T-cell (primary cell): ENCODE measurements at places on chromosomes 13 and 19.

DNA sequence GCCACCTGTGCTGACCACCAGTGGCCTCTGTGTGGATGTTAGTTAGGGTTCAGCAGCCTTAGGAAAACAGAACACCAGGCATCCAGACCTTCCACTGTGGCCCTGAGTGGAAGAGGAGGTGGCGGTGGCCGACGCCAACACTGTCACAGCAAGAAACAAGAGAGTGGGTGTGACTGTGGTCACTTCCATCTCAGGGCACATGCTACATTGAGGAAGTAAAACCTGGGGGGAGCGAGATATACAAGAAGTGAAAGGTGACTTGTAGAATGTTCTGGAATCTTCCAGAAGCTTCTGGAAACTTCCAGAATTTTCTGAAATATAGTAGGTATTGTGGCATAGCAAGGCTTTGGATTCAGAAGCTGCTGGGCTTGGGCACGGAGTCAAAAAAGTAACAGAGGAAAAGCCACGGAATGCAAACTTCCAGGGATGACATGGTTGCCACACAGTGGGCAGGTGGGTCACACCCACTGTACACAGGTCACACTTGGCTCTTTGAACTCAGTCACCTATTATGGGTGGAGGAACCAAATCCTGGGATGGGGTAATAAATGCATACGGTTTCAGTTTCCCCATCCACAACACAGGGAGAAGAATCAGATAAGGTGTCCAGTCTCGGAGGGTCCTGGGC, 24.3 kb downstream of the GNG7 start:
- no peak for DNase-seq

DNA sequence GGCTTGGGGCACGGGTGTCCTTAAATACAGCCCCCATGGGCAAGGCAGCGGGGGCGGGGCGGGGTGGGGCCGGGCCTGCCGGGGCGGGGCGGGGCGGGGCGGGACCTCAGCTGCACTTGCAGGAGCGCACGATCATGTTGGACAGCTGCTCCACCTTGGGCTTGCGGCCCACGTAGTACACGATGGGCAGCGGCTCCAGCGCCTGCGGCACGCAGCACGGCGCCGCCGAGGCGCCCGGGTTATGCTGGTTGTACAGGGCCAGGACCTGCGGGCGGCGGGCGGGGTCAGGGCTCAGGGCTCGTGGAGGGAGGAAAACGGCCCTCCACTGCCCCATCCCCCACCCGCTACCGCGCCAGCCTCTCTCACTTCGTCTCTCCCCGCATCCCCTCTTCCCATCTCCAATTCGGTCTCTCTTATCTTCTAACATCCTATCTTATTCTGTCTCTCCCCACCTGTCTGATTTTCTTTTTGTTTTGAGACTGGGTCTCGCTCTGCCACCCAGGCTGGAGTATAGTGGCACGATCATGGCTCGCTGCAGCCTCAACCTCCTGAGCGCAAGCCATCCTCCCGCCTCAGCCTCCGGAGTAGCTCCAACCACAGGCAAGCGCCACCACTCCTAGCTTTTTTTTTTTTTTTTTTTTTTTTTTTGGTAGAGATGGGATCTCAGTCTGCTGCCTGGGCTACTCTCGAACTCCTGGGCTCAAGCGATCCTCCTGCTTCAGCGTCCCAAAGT, 21.1 kb downstream of the CCDC97 start:
- no peak for DNase-seq

GRCh38 chr13:114130131-114130836, 2.1 kb downstream of the RASA3 start:
- DNase-seq = no peak

GRCh38 chr19:46391296-46392251, 21.8 kb downstream of the CCDC8 start:
- DNase-seq = no peak

DNA sequence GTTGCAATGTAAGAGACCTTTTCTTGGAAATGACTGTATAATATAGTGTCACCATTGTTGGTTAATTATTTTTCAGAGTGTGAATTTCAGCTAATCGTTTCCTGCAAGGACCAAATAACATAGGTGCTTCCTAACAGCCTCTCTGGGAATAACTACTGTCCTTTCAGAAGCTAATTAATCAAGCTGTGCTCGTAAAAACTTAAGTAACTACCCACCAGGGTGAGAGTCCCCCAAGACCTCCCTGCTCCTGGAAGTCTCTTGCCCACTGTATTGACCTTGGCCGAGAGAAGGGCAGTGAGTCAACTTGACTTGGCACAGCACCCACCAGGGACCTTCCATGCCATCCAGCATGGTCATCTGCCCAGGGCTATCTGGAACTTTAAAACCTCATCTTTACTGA, 50.3 kb downstream of the UQCRFS1 start:
- DNase-seq = no peak

- DNase-seq = no peak
Measured at GRCh38 chr19:29664753-29665214, 477 bp upstream of the PLEKHF1 start.

GRCh38 chr13:103948426-103948825, 882.2 kb upstream of the SLC10A2 start:
- DNase-seq = no peak

- DNase-seq = no peak
Measured at GRCh38 chr13:40236566-40237168, 429.8 kb downstream of the FOXO1 start.

DNA sequence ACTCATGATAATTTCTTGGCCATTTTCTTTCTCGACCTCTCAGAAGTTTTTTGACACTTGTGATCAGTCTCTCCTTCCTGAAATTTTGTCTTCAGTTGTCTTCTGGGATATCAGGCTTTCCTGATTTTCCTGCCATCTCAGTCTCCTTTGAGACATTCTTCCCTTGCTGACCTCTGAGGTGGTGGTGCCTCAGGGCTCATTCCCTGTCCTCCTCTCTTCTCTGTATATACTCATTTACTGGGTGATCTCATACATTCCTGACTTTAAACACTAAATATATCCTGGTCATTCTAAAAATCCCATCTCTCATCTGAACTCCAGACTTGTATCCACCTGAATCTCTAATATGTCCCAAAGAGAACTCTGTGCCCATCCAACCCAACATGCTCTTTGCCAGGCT, 31.3 kb upstream of the STARD13 start:
- DNase-seq = no peak

DNA sequence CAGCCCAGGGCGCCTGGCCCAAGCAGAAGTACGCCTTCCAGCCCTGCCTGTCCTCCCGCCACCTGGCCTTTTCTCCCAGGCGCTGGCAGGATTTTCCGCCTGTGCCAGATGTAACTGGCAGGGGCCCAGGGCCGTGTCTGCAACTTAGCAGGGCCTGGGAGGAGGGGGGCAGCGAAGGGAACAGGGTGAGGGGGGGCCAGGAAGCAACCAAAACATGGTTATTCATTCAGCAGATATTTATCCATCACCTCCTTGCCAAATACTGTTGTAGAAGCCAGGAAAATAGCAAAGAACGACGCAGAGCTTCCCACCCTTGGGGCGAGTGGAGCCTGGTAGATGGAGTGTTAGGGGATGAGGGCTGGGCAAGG, 5.6 kb downstream of the TLE6 start:
- DNase-seq = no peak

- DNase-seq = no peak
Measured at GRCh38 chr13:36357231-36357630, 11.0 kb upstream of the SPART start.

DNA sequence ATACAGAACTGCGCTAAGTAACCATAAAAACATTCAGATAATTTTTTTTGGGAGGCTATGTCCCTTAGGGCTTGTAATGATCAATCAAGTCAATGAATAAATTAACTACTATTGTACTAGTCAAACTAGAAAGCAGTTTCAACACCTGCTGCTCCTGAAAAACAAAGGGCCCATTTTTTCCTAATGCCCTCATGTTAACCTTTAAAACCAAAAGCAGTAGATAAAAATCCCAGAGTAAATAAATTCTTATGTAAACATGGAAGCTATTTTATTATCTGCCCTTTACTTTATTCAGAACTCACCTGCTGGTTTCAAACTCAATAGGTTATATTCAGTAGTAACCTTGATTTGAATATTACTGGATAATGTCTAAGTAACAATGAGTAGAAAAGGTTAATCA, 159.5 kb upstream of the STARD13 start:
- DNase-seq = no peak

- DNase-seq = no peak
Measured at GRCh38 chr13:104114101-104114500, 1047.9 kb upstream of the SLC10A2 start.

- no peak for DNase-seq
Measured at GRCh38 chr13:87128036-87128435, 543.1 kb upstream of the SLITRK5 start.

DNA sequence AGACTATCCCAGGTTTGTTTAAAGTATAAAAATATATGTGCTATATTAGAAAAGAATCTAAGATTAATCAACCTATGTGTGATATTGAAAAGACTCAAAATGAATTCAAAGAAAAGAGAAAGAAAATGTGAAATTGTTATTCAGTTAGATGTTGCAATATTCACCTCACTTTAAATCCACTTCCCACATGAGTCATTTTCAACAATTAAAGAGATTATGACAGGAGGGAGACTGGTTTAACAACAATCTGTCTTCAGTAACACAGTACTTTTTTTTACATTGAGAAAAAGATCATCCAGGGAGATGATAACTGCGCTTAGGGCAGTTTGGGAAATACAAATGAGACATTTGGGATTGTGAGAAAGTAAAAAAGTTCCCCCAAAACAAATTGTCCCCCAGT, 1246.2 kb downstream of the SLITRK1 start:
- DNase-seq = no peak

GRCh38 chr13:25181597-25181996, 9.5 kb upstream of the AMER2 start:
- DNase-seq = no peak

- no peak for DNase-seq
Measured at GRCh38 chr13:32075170-32075851, 43.7 kb downstream of the FRY start.

- DNase-seq = no peak
Measured at GRCh38 chr13:97621631-97622030, 187.7 kb downstream of the RAP2A start.

DNA sequence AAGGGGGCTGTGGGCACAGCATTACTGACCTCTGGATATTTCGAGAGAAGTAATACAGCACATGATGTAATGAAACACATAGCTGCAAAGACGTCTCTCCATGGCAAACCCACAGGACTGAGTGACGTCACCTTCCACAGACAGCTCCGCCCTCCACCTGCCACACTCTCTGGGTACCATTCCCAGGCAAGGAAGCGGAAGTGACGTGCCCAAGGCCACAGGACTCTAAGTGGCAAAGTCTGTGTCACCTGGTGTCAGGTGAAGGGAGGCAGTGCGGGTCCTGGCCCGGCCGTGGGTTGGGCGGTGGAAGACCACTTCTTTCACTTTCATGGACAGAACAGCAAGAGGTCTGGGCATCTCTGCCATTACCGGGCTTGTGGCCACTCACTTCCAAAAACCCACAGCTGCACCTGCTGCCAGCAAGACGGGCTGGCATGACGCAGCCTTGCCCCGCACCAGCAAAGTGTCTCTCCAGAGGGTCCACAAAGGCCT, 6.8 kb upstream of the ADPRHL1 start:
- DNase-seq = no peak

DNA sequence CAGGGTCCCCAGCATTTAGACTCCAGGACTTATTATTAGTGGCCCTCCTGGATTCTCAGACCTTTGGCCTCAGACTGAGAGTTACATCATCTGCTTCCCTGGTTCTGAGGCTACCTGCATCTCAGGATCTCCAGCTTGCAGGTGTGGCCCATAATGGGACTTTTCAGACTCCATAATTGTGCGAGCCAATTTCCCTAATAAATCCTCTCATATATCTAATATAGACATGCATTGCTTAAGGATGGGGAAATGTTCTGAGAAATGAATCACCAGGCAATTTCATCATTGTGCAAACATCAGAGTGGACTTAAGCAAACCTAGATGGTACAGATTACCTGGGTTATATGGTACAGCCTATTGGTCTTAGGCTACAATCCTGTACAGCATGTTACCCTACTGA, 116.5 kb upstream of the FBXL3 start:
- DNase-seq = no peak

- DNase-seq = no peak
Measured at GRCh38 chr13:51605698-51606097, 21.4 kb downstream of the WDFY2 start.

- DNase-seq = no peak
Measured at GRCh38 chr19:16198370-16198651, 600 bp downstream of the AP1M1 start.

DNA sequence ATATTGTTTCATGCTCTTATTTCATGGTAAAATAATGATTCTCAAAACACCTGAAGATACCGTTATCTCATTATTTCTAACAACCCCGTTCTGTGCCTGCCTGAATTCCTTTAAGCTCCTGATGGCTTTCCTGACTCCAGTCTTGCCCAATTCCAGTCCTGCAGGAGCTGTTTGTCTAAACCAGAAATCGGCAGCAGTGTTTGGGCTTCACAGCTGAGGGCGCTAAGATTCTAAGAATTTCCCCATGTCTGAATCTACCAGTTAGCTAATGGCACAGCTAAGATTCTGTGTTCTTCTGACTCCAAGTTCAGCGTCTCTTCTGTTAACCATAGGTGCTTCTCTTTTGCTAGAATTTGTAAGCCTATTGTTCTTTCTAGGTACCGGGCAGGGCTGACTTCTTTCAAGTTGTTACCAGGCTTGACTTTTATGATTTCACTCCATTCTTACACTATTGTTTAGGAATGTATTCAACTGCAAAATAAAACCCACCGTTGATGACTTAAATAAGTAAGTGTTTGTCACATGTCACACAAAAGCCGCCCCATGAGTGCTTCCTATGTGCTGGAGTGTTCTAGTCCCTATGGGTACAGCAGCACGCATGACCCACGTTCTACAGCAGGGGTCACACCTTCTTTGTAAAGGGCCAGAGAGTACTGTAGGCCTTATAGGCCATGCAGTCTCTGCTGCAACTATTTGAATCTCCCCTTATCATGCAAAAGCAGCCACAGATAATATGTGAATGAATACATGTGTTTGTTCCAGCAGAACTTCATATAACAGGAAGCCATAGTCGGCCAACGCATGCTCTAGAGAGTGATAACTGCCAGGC, 168.3 kb upstream of the RNF113B start:
- DNase-seq = no peak

DNA sequence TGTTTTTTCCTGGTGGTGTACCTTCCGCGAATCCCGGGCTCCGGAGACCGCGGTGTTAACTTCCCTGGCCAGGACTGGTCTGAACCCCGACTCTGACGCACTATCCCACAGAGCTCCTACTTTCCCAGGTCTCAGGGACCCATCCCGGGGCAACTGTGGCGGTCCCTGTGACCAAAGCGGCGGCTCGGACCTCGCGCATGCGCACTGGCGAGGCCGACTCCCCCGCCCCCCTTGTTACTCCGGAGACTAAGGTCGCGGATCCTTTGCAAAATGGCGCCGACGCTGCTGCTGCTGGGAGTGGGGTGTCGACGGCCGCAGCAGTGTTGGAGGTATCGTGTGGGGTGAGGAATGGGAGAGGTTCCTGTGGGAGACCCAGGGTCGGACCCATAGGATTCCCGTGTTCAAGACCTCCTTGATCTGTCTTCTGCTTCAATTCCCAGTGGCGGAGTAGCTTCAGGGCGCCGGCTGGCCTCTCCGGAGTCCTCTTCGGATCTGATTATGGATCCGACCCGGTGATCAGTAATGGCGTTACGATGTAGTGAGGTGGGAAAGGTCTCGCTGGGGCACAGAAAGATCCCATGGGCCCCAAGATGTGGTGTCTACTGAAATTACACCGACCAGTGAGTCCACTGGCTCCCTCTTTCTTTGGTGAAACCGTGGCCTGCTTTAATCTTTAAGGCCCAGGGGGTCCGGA, 66.6 kb upstream of the ZNF527 start:
- no peak for DNase-seq
